ENCODE measurements at places on chromosomes 11 and 22.

- H3K36me3 ChIP-seq, result no peaks in the 10 kb centered on the region
- no peak overlapping the region for H3K27ac ChIP-seq
Observed at GRCh38 chr11:126082251-126083109, 19.8 kb upstream of the CDON start.

DNA sequence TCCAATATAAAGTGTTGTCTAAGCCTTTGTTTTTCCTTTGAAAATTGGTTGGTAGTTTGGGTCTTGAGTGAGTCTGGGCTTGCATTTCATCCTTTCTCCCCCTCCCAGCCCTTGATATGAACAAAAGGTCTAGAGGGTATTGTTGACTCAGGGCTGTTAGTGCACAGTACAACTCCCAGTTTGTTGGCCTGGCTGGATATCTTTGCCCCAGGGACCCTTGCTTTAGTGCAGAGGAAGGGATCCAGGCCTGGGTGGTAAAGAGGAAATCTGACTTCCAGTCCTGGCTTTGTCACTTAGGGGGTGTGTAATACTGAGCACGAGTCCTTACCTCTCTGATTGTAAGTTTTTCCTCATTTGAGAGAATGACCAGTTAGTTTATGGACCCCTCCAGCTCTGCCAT lies 330.4 kb downstream of the TMEM135 start:
- no peaks in the 10 kb centered on the region for H3K27me3 ChIP-seq
- H3K27ac ChIP-seq, result no peak overlapping the region
- H3K4me3 ChIP-seq, result no peak overlapping the region
- H3K4me1 ChIP-seq, result peaks cover 9% of the 10 kb centered on the region
- DNase-seq, result no peak
- H3K36me3 ChIP-seq, result no peaks in the 10 kb centered on the region

DNA sequence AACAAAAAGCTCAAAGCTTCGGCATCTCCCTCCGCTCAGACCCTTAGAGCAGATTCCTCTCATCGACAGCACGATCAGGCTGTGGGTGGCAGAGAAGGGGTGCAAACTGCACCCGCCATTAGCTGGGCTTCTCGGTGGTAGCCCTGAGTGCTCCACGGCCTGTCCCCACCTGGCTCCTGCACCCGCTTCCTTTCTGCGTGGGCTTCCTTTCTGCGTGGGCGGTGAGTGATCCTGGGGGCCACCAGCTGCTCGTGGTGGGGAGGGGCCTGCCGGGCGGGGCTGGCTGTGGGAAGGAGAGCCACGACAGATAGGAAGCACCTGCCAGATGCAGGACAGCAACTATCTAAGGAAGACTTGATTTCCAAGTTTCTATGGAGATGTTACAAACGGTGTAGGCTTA lies 55.0 kb downstream of the BRD1 start:
- no peaks in the 10 kb centered on the region for H3K27me3 ChIP-seq
- peaks cover 39% of the 10 kb centered on the region for H3K36me3 ChIP-seq
- no peaks in the 10 kb centered on the region for H3K4me1 ChIP-seq
- DNase-seq, result no peak

- peaks cover 28% of the 10 kb centered on the region for H3K36me3 ChIP-seq
- no peak overlapping the region for H3K4me3 ChIP-seq
- H3K27ac ChIP-seq, result no peak overlapping the region
- H3K27me3 ChIP-seq, result no peaks in the 10 kb centered on the region
Observed at GRCh38 chr22:19238900-19239299, 52.6 kb downstream of the CLTCL1 start.

DNA sequence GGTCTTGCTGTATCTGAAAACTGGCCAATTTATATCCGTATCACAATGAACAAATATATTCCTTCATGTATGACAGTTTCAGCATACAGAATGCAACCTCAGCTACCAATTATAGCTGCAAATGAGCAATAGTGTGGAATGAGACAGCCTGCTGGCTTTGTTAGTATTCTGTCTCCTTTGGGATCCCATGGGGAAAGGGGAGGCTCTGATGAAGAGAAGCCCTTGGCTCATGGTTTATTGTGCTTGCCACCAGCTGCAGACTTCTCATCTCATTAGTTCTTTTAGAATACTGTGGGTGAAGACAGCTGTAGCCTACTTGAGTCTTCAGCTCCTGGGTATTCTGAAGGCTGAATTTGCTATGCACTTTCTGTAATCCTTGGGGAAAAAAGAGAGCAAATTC lies 42.4 kb downstream of the PITPNB start:
- H3K4me3 ChIP-seq, result no peak overlapping the region
- no peaks in the 10 kb centered on the region for H3K4me1 ChIP-seq
- no peaks in the 10 kb centered on the region for H3K27me3 ChIP-seq
- H3K27ac ChIP-seq, result no peak overlapping the region
- peaks cover 19% of the 10 kb centered on the region for H3K36me3 ChIP-seq
